ENCODE measurements at places on chromosomes 13 and 19.

DNA sequence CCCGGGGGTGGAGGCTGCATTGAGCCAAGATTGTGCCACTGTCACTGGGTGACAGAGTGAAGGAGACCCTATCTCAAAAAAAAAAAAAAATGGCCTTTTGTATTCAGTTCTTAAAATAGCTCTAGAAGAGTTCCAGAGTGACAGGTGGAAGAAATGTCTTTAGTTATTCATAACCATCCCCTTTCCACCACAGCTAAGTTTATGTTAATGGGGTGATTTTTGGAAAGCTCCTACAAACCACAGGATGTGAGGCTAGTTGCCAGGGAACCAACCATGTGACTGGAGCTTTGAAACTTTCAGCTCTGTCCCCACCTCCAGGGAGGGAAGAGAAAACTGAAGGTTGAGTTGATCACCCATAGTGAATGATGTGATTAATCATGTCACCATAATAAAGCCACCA is 6.9 kb downstream of the ZNF490 start:
- DNase-seq = no peak

- peak; percentile 14 for DNase-seq
These were observed 17.9 kb upstream of the TINCR start for GRCh38 chr19:5585461-5586299.

GRCh38 chr13:49246850-49247642 is 679 bp upstream of the CDADC1 start:
- no peak for DNase-seq

GRCh38 chr13:20424949-20425348 is 100.7 kb downstream of the CRYL1 start:
- no peak for DNase-seq

GRCh38 chr19:1449467-1450442 is at the start of gene APC2:
Gene APC2 (plus strand): TSS chr19:1450121. CDS start chr19:1453002, 2,881 bp downstream.
- DNase-seq = no peak

DNA sequence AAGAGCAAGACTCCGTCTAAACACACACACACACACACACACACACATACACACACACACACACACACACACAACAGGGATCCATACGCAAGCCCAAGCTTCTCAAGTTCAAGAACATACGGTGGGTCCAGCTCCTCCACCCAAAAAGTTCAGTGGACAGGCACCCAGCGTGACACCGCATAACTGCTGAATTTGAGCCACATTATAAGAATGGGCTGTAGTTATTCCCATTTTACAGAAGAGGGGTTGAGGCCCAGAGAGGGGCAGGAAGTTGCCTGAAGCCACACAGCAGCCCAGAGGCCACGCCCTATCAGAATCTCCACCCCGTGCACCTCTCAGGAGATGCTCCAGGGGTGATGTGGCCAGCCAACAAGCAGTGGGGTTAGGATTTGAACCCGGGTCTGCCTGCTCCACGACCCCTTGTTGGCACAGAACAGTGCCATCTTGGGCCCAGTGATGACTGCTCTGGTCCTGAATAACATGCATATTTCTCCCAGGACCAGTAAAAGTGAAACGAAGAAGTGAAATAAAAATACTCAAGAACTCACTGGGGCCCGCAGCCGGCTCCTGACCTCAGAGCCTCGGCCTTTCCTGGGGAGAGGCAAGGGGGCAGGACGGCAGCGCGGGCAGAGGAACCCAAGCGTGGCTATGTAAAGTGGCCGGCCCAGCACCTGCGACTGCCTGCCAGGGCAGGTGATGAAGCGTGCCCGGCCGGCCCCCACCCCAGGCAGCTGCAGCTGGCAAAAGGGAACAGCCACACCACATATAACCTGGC is 61.9 kb downstream of the AP1M1 start:
- DNase-seq = no peak

GRCh38 chr19:13291913-13292312 is 141.7 kb downstream of the IER2 start:
- no peak for DNase-seq

- DNase-seq = no peak
These were observed 14.5 kb upstream of the TNFAIP8L1 start for GRCh38 chr19:4624733-4625362.

GRCh38 chr19:1657746-1658145 is 5.3 kb upstream of the TCF3 start:
- DNase-seq = no peak

DNA sequence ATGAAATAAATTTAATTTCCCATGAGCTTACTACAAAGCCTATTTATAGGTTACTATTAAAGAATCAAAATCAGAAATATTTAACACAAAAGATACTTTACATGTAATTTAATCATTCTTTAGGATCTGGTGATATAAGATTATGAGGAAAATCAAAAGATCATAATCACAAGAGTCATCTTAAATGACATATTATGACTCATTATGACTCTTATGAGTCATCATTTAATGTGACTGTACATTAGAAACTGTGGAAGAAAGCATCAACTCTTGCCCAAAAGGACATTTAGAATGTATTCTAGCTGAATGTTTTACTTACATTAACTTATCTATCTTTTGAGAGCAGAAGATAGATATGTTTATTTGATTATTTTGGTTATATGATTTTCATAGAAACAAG is 458.6 kb downstream of the DCT start:
- DNase-seq = no peak

DNA sequence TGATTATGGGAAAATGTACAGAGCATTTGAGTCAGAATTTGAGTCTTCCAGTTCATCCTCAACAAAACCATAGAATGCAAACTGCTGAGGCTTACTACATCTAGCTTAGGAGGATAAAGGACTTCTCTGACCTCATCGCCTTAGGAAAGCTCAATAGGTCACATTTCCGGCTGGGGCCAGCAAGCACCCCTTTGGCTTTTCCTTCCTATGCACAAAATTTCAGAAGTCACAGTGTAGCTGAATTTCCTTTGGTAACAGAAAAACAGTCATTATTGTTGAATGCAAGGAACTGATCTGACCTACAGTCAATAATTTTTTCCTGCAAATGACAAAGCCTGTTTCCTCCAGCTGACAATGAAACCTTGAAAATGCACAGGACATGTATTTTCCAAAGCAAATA is 32.8 kb upstream of the LRCH1 start:
- no peak for DNase-seq

- no peak for DNase-seq
These were observed 79.4 kb downstream of the ZIC5 start for GRCh38 chr13:99892196-99892613.

- no peak for DNase-seq
These were observed 17.2 kb upstream of the ZBTB7A start for GRCh38 chr19:4083677-4084546.

- no peak for DNase-seq
These were observed 120.0 kb downstream of the UQCRFS1 start for GRCh38 chr19:29092712-29093552.

- no peak for DNase-seq
These were observed 44.0 kb upstream of the KPNA3 start for GRCh38 chr13:49836516-49836915.

DNA sequence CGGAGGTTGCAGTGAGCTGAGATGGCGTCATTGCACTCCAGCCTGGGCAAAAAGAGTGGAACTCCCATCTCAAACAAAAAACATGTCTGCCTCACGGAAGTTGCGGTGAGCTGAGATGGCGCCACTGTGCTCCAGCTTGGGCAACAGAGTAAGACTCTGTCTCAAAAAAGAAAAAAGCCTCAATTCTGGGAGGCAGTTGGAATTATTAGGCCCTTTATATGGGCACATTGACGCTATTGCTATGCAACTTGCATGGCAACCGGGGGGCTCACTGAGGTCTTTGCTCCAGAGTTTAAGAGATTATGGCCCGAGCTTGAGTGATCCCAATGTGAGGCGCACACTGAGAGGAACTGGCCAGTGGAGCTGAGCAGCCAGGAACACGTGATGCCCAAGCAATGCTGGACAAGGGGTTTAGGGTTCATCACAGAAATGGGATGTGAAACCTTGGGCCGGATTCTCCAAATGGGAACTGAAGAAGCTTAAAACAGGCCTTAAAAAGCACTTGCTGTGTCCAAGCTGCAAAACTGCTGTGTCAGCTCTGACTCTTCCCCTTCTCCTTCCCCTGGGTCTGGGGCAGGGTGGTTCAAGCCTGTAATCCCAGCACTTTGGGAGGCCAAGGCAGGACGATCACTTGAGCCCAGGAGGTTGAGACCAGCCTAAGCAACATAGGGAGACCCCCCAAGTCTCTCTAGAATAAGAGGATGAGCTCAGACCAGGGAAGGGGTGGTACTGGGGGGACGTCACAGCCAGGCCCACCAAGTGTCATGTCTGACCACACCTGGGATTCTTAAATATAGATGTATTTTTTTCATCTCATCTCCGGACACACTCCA is 2.5 kb downstream of the FTL start:
- DNase-seq = no peak

DNA sequence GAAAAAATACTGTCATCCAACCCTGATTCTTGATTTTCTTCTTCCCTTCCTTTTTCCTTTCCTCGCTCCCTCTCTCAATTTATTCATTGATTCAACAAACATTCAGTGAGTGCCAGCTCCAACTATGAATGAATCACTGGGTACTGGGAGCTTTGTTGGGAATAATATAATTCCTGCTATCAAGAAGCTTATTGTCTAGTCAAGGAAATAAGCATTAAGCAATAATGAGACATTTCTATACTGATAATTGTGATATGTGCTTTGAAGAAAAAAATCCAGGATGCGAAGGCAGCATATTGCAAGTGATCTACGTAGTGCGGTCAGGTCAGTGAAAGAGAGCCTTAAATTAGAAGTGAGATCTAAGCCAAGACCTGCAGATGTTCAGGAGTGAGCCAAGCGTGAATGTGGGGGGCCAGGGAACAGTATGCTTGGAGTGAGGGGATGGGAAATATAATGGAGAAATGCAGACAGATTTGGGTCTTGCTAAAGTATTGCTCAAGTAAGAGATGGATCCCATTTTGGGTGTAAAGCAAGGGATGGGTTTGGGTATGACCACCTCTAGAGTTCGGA is 253.5 kb downstream of the LHFPL6 start:
- no peak for DNase-seq

- no peak for DNase-seq
These were observed 26.2 kb downstream of the MAST3 start for GRCh38 chr19:18123819-18124218.

DNA sequence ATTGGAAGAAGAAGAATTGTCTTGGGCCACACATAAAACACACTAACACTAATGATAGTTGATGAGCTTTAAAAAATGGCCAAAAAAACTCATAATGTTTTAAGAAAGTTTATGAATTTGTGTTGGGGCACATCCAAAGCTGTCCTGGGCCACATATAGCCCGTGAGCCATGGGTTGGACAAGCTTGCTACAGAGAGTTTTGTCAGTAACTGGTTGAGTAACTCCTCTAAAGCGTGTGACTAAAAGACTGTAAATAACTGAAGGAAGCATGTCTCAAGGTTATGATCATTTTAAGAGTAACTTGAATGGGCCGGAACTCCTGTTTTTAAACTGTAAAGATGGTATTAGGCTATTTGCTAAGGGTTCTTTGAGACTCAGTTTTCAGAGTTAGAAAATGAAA is 118.0 kb downstream of the KL start:
- DNase-seq = no peak

GRCh38 chr13:78841358-78841963 is 182.5 kb upstream of the OBI1 start:
- DNase-seq = no peak

DNA sequence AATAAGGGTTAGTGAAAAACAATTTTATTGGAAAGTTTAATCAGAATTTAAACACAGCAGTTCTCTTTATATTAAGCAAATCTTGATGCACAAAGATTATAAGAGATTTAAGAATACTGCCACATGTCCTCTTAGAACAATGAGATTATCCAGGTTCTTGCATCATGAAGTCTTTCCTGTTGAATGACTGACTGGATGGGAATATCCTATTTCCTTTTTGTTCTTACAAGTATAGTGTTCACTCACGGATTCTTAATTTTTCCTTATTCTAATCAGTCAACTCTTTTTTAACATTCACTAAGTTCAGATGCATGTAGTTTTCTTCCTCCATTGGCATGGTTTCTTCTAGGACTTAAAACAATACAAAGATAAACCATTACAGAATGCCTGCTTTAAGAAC is 10.1 kb downstream of the URI1 start:
- no peak for DNase-seq

DNA sequence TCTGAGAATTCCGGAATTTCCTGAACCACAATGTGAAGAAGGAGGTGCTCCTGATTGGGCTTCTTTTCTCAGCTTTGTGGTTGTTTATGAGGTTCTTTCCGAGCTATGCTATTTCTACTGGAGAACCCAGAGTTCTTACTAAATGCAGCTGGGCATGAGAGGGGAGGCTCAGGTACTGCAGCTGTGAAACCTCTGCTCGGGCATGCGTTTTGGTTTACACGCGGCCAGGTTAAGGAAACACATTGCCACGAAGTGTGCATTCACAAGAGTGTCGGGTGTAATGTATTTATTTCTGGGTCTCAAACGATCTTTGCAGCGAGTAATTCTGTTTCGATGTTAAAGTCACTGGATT is 661 bp upstream of the MIR17HG start:
- DNase-seq = peak; percentile 33

DNA sequence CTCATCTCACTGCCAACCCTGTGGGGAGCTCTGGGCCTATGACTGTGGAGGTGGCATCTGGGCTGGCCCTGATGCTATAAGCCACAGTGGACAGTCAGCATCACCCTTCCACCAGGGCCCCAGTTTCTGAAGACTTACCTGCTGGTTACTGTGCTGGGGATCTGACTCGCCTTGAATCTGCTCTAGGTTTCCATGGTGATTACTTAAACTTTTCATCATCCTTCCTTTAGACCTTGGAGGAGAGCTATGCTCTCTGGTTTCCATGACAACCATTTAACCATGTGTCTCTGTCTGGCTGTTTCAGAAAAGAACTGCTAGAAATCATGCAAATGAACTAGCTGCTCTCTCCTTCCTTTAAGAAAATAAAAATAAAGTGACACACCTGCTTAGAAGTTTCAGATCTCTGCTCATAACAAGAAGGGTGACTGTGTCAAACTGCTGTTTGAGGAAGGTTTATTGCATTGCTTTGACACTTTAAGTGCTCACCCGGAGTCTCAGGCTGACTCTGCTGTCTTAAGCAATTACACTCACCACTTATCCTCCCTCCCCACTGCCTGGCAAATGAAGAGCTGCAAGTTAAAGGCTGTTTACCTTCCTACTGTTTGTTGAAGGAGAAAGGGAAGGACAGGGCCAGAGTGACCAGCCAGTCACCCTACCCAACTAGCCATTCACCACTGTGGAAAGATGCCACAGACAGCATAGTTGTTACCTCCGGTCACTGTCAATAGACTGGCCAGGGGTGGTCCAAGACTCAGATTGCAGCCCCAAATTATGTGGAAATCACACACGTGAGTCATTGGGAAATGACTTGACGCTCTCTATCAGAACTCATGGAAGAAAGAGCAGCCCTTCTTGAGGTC is 87.6 kb downstream of the HSPH1 start:
- no peak for DNase-seq

GRCh38 chr13:61960981-61961380 is 545.3 kb upstream of the PCDH20 start:
- no peak for DNase-seq

- no peak for DNase-seq
These were observed 29.3 kb downstream of the CCL25 start for GRCh38 chr19:8081569-8082550.

All from stimulated activated CD8-positive, alpha-beta memory T cell treated with anti-CD3 and anti-CD28 coated beads, Interleukin-7, amount 100 ng/mL, for 48 hours (primary cell).